ENCODE measurements at places on chromosomes 5 and 9.

DNA sequence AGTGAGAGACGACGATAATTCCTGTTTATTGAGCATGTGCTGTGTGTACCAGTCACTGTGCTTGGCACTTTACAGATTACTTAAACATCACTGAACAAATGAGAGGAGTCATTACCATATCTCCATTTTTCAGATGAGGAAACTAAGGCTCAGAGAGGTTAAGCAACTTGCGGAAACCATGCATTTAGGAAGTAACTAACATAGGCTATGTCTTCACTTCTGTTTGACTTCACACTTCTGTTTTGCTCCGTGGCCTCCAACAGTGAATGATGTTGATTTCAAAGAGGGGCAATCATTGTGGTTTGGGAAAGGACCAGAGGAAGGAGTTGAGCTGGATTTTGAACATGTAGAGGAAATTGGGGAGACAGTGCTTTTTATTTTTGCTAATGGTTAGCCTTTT lies 16.7 kb downstream of the GCNT1 start:
- no peak for DNase-seq

DNA sequence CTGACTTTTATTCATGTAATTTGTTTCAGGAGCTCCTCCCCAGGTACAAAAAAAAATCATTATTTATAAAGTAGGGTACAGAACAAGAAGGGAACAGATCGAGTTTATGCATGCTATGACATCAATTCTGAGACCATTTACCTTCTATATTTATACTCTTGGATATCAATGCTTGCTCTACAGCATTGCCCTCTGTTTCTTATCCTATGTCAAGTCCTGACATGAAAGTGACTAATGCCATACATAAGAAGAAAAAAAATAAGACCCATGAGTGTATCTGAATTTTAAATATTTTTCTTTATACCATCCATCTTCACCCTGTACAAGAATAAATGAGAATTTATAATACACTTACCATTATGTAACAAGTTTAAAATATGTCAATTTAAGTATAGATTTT lies 2016.3 kb upstream of the CDH9 start:
- no peak for DNase-seq

GRCh38 chr5:10635867-10636350 lies 72.0 kb downstream of the ANKRD33B start:
- DNase-seq: no peak

DNA sequence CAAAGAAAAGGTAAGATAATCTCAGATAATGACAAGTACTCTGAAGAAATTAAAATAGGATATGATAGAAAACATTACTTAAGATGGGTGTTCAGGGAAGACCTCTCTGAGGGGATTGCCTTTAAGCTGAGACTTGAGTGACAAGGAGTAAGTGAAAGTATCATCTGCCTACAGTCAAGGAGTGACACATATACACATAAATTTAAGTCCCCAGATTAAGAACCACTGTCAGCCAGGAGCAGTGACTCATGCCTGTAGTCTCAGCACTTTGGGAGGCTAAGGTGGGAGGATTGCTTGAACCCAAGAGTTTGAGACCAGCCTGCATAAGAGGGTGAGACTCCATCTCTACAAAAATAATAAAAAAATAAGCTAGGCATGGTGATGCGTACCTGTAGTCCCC lies 19.7 kb upstream of the ANKHD1 start:
- DNase-seq: no peak

DNA sequence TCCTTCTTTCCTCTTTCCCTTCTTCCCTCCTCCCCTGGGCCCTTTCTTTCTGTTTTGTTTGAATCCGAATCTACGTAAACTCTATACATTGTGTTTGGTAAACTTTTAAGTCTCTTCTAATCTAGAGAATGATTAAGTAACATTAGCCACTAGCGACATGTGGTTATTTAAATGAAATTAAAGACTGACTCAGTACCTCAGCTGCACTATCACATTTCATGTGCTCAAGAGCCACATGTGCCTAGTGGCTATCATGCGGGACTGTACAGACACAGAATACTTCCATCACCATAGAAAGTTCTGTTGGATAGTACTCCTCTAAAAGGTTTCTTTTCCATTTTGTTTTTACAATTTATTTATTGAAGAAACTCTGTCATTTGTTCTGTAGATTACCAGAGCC lies 29.0 kb downstream of the DCTN4 start:
- DNase-seq: no peak

DNA sequence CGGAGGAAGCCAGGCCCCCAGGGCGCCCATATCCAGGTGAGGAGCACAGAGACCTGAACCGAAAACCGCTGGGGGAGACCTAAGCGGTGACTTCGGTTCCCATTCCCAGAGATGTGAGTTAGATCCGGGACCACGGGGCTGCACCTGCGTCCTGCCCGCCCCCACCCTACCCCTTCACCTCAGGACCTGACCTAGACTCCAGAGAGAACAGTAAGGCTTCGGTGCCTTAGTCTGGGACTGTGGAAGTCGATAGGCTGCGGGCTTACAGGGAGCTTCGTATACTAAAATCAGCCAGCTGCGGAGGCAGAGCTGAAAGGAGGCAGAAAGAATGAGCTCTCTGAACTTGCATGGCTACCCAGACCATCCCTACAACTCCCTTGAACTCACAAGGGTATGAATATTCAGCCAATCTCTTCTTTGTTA lies 518 bp upstream of the FAM13B start:
- no peak for DNase-seq

DNA sequence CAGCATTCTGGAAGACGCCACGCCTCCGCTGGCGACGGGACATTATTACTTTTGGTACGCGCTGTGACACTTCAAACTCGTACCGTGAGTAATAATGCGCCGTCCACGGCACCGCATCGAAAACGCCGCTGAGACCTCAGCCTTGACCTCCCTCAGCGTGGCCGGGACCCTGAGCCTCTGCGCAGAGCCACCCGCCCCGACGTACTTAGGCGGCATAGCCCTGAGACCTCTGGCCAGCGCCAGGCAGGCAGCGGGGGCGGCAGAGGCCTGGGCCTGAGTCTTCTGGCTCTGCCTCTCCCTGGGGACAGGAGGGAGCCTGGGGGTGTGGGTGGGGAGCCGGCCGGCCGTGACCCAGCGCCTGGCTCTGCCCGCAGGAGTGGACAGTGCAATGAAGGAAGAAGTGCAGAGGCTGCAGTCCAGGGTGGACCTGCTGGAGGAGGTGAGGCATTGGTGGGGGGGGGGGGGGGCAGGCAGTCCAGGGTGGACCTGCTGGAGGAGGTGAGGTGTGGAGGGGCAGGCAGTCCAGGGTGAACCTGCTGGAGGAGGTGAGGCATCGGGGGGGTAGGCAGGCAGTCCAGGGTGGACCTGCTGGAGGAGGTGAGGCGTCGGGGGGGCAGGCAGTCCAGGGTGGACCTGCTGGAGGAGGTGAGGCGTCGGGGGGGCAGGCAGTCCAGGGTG lies 8.0 kb downstream of the EGFL7 start:
- DNase-seq: no peak

All from NCI-H1092 treated with DMSO at 0.1 percent for 48 hours (cell line).